ENCODE measurements at places on chromosomes 3 and 15.

- DNase-seq = no peak
Measured at GRCh38 chr3:24500806-24501205, 6.2 kb upstream of the THRB start.

DNA sequence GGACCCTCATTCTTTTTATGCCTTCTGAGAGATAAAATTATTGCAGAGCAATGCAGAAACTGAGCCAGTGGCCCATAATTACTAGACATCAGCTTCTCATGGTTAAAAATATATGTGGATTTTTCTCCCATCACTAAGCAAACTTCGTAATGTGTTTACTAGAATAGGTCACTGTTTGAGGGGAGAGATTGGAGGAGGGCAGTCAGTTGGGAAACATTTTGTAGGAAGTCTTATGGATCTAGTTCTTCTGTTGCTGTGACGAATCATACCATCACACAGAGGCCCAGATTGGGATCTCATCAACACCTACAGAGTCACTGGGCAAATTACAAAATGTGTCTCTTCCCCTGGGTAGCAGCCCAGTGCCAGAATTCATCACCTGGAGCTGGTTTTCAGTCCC, 81.4 kb downstream of the PDE8A start:
- no peak for DNase-seq

DNA sequence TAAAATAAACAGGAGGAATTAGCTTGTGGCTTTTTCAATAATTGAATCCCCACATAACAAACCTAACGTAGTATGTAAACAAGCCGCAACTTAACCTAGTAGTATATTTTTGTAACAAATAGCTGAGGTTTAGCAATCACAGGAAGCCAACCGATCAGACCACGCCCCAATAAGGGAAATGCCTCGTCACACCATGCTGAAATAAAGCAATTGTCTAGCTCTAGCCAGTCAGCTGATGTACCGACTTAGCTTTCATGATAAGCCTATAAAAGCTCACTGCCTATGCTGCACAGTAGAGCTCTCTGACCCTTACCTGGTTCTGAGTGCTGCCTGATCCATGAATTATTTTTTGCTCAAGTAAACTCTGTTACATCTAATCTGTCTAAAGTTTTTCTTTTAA, 208.9 kb downstream of the ROBO1 start:
- no peak for DNase-seq

DNA sequence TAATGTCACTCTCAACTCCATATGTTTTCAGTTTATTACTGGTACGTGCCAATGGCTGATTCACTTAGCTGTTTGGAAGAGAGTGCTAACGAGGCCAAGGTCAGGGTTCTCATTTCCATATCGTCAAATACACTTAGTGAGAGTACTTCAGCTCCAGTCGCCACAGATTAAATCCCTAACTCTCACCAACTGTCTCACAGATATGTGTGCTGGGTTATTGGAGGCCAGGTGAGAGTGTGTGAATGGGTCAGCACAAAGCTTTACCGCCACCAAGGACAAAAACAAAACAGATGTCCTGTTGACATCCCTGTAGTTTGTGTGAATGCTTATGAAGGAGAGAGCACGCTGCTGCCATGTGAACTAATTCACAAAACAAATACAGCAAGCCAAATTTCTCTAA, 133.5 kb upstream of the TBL1XR1 start:
- DNase-seq = no peak

GRCh38 chr3:40304352-40304751, 5.2 kb upstream of the EIF1B start:
- DNase-seq = no peak

GRCh38 chr3:72744330-72744729, 103.9 kb downstream of the SHQ1 start:
- no peak for DNase-seq

DNA sequence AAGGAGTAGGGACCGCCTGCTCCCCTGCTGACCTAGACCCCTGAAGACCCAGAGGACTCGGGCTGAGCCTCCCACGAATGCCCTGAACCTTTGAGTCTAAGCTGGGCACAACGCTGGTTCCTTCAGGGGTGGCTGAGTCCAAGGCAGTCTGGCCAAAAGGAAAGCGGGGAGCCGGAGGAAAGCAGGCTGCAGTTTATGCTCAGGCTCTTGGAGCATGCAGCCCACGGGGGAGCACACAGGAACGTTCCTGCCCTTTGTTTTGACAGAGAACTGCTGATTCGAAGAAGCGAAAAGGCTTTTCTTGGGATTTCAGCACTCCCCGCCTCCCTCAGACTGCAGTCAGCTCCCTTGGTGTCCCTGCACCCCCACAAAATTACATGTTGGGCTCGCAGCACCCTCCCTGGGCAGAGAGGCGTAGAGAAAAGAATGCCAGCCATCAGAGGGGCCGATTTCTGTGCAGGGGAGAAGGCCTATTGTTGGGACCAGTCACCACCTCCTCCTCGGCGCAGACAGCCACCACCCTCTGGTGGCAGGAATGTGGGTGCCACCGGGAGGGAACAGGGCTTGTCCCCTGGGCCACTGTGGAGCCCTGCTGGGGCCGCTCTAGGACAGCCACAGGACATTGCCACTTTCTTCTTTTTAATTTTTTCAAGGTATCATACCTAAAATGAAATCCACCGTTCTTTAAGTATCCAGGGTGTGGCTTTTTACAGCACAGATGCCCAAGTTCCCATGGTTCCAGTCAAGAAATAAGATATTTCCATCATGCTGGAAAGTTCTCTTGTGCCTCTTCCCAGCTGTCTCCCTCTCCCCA, 72.2 kb downstream of the SMAD6 start:
- peak; percentile 7 for DNase-seq

GRCh38 chr15:48946074-48946839, 17.5 kb downstream of the SHC4 start:
- DNase-seq = no peak

- no peak for DNase-seq
Measured at GRCh38 chr3:47283193-47283537, 421 bp downstream of the KLHL18 start.

- no peak for DNase-seq
Measured at GRCh38 chr3:124903896-124904834, 17.0 kb upstream of the ITGB5 start.

GRCh38 chr3:65006300-65006739, 318.5 kb upstream of the ADAMTS9 start:
- DNase-seq = no peak

- no peak for DNase-seq
Measured at GRCh38 chr3:134477002-134477401, 8.8 kb downstream of the ANAPC13 start.
